ENCODE measurements at places on chromosomes 1 and 21.
A peak's percentile ranks its signal among the peaks of the same experiment; 100 is the strongest.

DNA sequence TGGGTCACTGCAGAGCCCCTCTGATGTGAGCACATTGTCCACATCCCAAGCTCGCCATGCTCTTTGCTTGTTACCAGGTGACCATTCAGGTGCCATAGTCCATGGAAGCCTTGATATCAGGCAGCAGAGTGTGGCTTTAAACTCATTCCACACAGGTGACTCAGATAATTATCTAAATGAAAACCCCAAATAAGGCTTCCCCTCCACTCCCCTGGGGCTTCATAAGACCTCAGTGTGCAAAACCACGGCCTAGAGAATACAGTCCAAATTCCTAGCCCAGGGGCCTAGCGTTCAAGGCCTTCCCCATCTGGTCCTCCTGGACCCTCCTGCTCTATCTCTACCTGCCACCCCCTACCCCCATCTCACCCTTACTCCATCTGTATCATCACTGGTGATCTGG lies 97.1 kb downstream of the ARHGEF10L start:
- peak; percentile 45 for DNase-seq

- no peak for DNase-seq
Measured at GRCh38 chr1:171366816-171367215, 52.8 kb downstream of the FMO4 start.

- DNase-seq = no peak
Measured at GRCh38 chr1:107817935-107818334, 147.0 kb downstream of the VAV3 start.

DNA sequence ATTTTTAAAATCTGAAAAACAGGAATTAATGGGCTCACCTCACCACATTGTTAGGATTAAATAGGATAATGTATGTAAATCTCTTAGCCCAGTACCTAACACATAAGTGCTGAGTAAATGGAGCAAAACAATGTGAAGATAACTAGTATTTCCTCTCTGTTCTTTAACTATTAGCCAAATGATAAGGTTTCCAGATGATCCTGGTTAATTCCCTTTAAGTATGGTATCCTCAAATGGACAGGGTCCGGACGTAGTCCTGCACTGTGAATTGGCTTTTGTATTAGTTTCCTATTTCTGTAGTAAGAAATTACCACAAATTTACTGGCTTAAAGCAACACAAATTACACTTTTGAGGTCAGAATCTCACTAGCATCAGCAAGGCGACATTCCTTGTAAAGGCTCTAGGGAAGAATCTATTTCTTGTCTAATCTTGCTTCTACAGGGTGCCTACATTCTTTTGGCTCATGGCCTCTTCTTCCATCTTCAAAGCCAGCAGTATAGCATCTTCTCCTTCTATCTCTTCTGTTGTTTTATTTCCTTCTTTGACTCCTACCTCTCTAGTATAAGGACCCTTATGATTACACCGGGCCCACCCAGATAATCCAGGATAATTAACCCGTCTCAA lies 17.1 kb downstream of the SCAF4 start:
- DNase-seq = no peak

DNA sequence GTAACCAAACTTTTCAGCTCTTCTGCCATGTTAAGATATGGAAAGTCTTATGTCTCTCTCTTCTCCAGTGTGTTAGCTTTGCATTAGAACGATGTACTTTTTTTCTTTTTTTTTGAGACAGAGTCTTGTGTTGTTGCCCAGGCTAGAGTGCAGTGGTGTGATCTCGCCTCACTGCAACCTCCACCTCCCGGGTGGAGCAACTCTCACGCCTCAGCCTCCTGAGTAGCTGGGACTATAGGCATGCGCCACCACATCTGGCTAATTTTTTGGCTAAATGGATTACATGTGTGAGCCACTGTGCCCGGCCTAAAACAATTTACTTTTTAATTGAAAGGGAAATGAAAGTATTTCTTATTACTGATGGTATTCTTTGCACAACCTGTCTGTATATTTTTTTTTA lies 35.8 kb downstream of the SPEN start:
- DNase-seq = peak; percentile 25

- DNase-seq = no peak
Measured at GRCh38 chr1:175319912-175320230, 127.3 kb upstream of the KIAA0040 start.

DNA sequence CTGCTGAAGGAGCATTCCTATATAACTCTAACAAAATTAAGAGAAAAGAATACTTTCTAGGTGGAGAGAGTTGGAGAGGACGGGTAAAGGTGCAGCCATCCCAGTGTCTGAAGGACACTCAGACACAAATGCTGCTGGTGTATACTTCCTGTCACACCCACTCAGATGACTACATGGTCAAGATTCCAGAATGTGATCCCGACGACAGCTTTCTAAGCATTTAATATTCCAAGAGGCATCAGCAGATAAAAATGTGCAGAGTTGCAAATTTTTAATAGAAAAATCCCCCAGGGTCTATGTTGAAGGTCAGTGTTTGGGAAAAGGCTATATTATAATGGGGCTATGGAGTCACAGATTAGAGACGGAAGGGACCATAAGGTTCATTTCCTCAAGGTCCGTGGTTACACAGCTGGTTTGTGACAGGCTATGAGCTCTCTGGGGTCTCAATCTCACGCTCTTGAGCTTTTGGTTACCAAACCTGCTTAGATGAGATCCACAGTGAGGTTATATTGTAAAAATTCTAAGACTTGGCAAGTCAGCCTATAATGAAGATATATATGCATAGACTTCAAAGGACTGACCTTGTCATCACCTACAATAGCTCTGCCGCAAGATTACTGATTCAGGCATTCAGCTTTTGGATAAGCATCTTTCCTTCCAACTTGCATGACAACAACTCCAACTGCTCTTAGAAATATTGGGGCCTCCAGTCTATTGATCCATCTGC lies 35.1 kb downstream of the ZNF281 start:
- DNase-seq = peak; percentile 56

DNA sequence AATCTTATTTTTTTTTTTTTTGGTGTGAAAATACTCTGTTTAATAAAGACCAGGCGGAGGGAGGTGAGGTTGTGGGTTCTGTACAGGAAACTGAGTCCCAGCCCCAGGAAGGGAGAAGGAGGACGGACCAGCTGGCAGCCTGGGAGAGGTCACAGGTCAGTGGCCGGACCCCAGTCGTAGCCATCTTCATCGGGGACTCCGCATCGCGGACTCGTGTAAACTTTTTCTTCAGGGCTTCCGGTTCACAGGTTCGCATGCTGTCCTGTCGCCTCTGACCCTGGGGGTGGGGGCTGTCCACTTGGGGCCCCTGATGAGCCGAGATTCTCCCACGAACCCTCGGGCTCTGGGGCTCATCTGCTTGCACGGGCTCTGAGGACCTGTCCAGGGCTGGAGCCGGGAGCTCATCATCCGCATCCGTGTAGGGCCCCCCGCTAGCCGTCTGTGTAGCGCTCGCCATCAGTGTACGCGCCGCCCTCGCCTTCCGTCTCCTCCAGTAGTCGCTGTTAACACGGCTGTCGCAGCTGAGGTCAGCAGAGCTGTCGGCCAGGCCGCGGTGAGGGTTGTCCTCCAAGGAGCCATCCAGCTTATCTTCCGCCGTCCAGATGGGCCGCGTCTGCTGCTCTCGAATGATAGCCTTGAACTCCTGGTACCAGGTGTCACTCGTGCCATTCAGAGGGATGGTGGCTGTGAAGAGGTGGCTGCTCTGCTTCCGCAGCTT lies 975.7 kb upstream of the PRMT6 start:
- no peak for DNase-seq

DNA sequence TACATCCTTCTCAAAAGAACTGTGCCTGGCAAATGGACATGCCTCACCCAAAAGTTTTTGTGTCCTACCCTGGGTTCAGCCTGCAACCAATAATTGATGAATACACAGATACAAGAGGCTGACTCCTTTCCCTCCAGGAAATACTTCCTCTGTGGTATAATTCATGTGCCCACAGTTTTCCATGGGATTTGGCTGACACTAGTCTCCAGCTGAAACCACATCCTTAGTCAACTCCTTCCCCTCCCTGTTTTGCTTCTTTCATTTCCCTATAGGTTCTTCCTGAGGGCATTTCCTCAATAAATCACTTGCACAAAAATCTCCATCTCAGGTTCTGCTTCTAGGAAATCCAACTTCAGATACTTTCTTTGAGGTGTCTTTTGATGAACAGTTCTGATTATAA lies 436.6 kb upstream of the C1orf87 start:
- no peak for DNase-seq

- no peak for DNase-seq
Measured at GRCh38 chr1:87560601-87561360, 232.1 kb downstream of the LMO4 start.

DNA sequence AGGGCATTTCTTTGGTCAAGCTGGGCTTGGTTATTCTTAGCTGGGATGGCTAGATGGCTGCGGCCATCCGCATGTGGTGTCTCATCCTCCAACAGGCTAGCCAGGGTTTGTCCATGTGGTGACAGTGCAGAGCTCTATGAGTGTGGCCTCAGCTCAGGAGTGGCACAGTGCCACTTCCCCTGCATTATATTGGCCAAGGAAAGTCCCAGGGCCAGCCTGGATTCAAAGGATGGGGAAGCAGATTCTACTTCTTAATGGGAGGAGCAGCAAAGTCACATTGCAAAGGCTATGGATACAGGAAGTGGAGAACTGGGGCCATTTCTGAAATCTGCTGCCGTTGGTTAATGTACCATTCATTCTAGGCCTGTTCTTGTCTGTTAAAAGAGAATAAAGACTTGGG lies 34.4 kb downstream of the STUM start:
- DNase-seq = no peak

All from AG10803 (cell line).